T-helper 9 cell (primary cell): ENCODE measurements at places on chromosomes 1 and 21.

GRCh38 chr1:1309251-1310108 is 1.1 kb downstream of the PUSL1 start:
- no peak for DNase-seq

DNA sequence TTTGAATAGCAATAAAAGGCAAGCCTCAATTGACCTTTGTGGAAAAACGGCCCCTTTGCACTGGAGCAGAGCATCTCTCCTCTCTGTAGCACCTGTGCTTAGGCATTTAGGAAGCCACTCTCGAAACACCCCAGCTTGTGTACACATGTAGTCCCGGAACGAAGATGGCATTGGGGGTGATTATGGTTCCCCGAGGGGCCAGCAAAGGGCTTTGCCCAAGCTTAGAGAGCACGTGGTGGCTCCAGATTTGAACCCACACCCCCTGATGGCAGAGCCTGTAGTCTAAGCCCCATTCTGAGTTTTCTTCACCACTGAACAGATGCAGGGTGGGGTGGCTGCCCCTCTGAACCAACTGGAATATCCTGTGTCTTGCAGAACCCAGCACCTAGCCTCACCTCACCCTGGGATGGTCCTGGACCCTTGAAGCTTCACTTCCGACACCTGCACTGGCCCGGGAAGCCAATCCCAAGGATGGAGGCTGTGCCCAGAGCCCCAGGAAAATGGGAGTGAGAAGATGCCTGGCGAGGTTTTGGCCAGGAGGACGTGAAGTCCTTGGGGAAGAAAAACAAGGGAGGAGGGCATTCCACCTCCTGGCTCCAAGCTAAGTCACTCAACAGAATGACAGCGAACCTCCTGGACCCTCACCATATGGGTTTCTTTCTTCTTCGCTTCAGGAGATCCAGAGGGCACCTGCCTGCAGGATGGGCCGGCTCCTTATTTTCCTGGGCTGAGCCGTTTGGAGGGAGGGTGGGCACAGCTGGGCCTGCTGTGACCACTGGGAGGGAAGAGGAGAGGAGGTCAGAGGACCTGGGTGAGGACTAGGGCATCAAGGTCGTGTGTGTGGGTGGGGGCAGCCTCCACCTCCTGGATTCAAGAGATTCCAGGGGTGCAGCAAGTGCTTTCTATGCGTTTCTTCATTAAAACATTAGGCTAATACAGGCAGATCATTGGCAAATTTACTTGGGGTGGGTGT is 37.7 kb downstream of the IGFN1 start:
- no peak for DNase-seq

DNA sequence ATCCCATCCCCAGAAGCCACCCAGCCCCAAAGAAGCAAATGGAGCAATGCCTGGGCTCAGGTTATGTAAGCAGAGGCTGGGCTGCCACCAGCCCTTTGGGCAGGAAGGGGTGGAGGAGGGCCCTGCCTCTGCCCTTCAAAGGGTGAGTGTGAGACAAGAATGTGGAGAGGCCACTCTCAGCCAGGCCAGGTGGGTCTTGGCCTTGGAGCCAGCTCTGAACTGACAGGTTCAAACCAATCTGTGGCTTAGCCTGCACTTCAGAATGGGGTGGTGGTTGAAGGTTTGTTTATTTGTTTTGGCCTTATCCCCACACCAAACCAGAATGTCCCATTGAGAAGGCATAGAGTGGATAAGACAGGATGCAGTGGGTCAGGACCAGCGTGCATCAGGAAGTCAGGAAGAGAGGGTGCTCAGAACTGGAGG is 29.8 kb downstream of the C1orf116 start:
- no peak for DNase-seq

DNA sequence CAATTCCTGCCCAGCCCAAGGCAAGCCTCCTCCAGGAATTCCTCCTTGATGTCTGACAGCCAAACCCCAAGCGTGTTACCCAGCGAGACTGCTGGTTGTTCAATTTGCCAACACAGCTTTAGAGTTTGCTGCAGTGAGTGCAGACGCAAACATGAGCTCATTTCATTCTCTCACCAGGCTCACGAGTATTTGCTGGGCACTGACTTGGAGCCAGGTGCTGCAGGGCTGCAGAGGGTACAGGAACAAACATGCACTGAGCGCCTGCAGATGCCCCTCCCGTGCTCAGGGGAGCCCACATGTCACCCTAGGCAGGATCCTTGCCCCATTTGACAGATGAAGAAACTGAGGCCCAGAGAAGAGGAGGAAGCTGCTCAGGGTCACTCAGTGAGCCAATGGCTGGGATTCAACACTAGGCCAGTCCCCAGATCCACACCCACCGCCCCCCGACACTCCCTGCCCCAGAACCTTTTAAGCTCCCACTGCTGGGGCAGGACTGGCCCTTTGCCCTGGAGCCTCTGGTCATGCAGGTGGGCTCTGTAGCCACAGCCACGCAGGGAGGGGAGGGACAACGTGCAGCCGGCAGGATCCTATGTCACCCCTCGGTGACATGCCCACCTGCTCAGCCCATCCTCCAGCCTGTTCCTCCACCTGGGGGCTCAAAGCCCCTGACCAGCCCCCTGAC is 363.7 kb downstream of the MATN1 start:
- DNase-seq: no peak

DNA sequence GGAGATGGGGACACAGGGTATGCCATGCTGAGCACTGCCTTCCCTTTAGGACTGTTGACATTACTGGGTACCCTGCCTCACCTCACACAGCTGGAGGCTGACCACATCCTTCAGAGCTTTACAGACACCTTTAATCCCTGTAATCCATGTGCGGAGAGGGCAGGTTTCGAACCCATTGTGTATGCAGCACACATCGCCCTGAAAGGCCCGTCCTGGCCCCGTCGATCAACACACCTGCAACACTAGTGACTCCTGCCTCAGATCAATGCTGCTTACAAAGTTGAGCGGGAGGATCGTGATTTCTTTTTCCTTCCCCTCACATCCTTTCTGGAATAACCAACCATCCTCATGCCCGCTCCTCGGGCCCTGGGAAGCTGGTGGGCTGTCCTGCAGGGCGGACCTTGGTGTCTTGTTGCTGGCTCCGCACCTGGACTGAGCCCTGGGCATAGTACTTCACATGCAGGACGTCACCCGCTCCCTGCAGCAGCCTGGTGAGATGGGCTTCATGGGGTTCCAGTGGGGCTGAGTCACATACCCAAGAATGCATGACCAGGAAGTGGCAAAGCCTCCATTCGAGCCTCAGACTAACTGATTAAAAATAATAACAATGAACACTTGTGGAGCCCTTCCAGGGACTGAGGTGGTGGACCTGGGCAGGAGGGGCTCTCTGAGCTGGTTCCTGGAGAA is 403.6 kb downstream of the PTPRU start:
- no peak for DNase-seq

DNA sequence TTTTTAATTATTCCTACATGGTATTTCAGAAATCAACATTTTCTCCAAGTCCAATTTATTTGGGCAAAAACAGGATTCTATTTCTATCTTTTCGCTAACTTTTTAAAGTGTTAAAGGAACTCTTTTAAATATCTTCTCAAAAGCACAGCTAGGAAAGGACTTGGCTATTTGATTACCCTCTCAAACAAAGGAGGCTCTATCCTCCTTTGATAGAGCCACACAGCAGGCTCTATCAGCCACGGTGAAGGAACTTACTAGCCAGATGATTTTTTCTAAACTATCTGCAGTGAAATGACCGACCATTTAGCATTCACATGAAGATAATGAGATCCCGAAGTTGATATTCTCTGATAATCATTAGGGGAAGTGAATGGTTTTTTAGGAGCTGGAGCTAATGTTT is 9.1 kb downstream of the ANGPTL7 start:
- no peak for DNase-seq

GRCh38 chr1:17649371-17650106 is 105.6 kb upstream of the ACTL8 start:
- DNase-seq: no peak

GRCh38 chr1:233625510-233625981 is 11.6 kb downstream of the KCNK1 start:
- no peak for DNase-seq

DNA sequence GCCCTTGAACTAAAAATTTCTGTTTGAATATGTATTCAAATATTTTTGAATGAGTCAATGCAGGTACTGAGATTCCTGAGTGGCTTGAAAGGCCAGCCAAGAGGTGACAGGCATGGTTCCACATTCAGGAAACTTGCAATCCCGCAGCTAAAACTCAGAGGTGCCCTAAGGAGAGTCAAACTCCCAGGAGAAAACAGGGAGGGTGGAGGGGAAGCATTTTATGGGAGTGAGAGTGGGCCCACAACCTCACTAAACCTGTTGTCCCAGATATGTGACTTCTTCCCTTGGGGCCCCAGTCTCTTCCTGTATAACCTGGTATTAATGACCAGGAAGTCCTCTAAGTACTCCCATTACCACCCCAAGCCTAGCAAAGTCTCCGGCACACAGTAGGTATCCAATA is 189.6 kb downstream of the PLPP3 start:
- DNase-seq: no peak

GRCh38 chr1:235657269-235657668 is 7.7 kb upstream of the GNG4 start:
- no peak for DNase-seq

DNA sequence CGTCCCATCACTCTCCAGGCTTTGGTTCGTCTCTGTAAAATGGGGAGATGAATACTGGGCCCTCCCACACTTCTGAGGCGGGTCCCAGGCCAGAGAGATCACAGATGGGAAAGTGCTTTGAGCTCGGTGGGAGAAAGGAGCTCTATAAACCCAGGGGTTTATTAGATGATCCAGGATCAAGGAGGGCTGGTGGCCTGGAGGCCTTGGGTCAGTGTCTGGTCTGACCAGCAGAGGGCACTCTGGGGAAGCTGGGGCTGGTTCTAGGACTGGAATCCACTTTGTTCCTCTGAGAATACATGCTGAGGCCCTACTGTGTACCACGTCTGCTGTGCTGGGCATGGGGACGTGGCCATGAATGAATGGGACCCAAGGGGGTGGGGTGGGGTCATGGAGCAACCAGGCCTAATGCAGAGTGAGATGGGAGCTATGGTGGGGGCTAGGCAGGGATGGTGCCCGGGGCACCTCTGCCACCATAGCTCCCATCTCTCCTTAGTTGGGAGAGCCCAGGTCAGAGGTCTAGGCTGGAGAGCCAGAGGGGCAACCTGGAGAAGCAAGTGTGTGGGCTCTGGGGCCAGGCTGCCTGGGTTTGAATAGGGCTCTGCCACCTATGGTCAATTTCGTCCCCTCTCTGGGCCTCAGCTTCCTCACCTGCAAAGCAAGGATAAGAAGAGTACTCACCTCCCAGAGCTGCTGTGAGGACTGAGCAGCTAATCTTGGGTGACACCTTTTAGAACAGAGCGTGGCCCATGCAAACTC is 9.0 kb upstream of the FAM131C start:
- DNase-seq: peak; percentile 55

DNA sequence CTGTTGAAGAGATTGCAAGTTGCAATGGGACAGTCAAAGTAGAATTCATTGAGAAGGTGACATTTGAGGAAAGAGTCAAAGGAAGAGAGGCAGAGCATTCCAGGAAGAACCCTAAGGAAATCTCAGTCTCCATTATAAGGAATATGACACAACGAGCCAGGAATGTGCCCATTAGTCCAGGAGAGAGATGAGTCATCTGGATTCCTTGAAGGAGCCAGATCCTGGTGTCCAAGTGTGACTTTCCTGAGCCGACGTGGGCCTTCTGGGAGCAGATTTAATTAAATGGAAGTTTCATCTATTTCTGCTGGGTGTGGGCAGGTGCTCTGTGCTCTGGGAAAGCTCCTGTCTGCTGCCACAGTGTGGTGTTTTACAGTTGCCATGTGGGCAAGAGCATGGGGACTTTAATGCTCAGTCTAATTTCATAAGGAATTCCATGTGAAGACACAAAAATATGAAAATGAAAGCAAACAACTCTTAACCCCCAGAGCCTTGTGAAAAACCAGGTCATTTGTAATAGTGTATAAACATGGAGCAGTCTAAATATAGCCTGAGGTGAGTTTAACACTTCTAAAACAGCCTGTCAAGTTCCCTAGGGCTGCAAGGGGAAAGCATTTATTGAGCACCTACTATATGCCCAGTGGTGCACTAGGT is 111.4 kb upstream of the ARTN start:
- DNase-seq: no peak

GRCh38 chr1:247173431-247173830 is 1.6 kb upstream of the ZNF124 start:
- DNase-seq: no peak

DNA sequence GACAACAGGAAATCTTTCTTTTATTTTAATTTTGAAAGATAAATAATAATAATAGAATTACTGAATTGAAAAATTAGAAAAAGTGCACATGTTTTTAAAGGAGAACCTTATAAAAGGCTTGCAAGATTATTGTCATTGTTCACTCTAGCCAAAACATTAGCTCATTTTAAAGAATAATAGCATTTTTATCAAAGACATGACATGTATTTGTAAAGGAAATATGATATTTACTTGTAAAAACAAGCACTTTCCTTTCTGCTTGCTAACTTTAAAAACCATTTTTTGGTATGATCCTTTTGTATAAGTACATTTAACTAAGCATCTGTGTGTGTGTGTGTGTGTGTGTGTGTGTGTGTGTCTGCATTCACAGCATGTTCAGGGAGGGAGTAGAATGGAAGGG is 156.3 kb upstream of the C1orf87 start:
- DNase-seq: no peak

DNA sequence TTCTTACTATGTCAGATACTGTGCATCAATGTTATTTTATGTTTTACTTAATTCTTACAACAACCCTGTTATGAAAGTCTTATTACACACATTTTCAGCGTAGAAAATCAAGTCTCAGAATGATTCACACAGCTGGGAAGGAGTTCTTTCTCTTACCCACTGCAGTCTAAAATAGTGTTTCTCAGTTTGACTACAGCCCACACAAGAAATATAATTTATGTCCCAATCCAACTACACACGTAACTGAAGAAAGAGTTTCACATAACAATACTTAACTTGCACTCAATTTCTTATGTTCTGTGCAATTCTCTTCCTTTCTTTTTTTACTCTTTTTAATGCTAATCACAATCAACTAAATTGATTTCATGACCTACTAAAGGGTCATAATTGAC is 252.8 kb upstream of the ADGRL2 start:
- DNase-seq: no peak

GRCh38 chr1:18886003-18886335 is 16.4 kb downstream of the ALDH4A1 start:
- no peak for DNase-seq

GRCh38 chr1:117820694-117821381 is 108.6 kb downstream of the GDAP2 start:
- DNase-seq: no peak

GRCh38 chr1:178725466-178726086 is 532 bp downstream of the RALGPS2 start:
- no peak for DNase-seq

DNA sequence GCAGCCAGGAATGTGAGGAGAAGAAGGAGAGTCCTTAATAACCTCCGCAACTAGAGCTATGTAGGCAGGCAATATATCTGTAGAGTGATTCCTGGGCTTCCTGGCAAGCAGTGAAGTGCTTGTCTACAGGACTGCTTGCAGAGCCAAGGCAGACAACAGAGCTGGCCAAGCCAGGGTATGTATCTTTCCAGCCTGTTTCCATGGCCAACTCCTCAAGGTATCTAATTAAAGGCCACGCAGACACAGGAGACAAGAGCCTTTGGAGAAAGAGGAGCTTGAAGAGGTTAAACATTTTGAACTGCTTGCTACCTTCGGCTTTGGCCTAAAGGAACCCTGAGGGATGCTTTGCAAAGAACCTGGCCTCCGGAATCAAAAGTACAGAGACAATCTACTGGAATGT is 137.4 kb downstream of the PIGK start:
- DNase-seq: no peak
